ENCODE measurements at places on chromosomes 13 and 19. TPM values are rescaled to one million over a fixed set of nuclear protein-coding genes. Genes with fewer than 3 reads are reported as not detected.

DNA sequence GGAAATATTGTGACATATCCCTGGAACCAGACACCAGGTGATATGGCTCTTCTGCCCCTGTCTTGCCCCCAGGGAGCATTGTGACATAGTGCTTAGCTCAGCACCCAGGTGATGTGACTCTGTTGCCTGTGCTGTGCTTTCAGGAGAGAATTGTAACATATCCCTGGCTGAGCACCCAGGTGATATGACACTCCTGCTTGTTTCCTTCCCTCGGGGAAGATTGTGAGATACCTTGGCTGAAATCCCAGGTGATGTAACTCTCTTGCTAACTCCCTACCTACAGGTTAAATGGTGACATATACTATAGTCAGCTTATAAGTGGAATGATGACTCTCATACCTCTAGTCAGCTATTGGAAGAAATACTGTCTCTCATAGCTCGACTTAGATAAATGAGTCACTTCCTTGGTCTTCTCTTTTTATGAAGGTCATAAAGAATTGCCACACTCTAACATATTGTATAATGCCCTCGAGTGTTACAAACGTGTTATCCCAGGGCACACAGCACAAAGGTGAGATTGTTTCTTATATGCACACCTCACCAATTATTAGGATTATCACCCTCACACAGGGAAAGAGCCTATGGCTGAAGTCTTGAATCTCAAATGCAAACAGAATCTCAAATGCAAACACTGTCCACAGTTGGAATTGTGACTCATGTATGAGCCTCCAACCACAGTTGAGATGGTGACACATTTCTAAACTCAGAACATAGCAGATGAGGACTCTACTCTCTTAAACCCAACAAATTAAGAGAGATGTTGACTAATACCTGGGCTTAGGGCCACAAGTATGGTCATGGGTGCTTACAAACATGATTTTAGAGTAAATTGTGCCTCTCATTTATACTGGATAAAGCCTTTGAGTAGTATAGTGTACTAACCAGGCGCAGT, 32.7 kb upstream of the ZNF254 start:
- DNase-seq, result no peak

GRCh38 chr13:110329258-110329657, 22.2 kb downstream of the COL4A2 start:
- no peak for DNase-seq

GRCh38 chr19:30158893-30159245, 213.3 kb upstream of the ZNF536 start:
- no peak for DNase-seq

RETN gene
- total RNA-seq, result not detected

TPTE2 gene
- total RNA-seq, result 0.30 TPM
